ENCODE measurements at places on chromosomes 12 and 14.

GRCh38 chr12:4867384-4867783, 42.3 kb upstream of the KCNA1 start:
- no peak for DNase-seq

DNA sequence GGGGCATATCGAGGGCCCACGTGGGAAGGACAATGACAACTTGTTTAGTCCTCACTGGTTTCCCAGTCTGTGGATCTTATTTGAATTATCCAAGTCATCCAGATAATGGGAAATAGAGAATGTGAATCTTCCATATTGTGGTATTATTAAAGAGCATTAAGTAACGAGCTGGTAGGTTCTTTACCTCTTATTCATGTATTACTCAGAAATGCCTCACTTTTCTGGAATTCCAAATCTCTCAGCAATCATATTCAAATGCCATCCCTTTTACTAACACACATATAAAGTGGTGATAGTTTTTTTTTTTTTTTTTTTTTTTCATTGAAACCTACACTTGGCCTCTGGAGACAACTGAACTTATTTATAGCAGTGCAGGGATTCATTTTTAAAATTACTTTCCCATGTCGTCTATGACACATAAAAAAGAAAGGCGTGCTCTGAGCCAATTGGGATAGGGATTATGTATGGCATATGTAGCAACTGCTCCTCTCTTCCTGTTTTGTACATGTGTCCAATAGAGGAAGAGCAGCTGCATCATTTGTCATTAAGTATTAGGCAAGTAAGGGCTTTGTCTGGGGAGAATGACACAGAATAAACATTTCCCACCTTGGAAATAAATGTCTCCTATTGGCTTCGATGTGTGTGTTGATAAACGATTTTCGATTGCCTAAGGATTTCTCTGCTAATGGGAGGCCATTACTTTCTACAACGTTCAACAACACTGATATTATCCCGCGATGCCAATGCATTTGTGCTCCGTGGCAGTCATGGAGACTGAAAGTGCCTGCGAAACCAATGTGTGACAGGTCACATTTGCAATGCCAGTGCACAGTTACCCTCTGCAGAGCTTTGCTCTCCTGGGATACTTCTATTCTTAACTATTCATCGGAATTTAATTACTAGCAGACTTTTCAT, 78.6 kb upstream of the IFNG-AS1 start:
- peak; percentile 97 for DNase-seq

- DNase-seq: no peak
Observed at GRCh38 chr14:22484632-22485031, 104.4 kb downstream of the DAD1 start.

DNA sequence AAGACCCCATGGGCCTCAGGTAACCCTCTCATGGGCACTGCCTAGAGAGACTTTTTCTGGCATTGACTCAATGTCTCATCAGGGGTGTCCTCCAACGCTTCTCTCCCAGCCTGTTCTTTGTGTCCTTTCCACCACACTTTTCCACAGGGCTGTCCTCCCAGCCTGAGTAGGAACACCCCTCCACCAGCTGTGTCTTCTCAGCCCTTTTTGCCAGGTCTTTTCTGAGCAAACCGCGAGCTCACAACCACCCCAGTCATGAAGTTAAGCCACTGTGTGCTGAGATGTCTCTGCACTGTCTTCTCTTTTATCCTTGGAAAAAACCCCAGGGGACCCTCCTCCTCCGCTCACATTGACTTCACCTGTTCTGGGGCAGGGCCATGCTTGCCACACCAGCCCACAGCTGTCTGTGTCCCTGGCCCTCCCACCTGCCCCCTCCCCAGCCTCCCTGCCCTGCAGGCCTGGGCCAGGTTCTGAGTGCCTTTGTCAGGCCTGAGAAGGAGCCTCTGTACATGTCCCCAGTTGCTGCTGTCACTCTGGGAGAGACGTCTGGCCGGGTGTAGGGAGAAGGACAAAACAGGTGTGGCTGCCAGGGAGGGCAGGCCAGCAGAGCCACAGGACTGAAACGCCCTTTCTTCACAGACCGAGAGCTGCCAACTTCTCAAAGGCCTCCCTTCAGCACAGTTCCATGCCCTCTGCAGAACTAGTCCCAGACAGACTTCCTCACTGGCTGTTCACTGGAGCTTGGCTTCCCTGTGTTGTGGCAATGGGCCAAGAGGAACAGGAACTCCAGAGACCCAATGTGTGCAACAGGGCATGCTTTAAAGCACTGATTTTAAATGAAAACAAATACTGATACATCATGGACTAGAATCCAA, 50.5 kb upstream of the PNMA1 start:
- DNase-seq: no peak

All from PC-3 (cell line).